Right lobe of liver (tissue), 6 donors: ENCODE measurements at places on chromosomes 7 and 10. TPM values are rescaled to one million over a fixed set of nuclear protein-coding genes. Genes with fewer than 3 reads are reported as not detected.

ACSL5 gene
- total RNA-seq: 77.2 TPM

KIAA1549 gene
- total RNA-seq: 1.9 TPM

THSD7A gene
- 1.6 TPM for total RNA-seq

LRRD1 gene
- total RNA-seq: not detected

CCL24 gene
- not detected for total RNA-seq

ERV3-1 gene
- total RNA-seq: 5.3 TPM

MCM10 gene
- 0.05 TPM for total RNA-seq

OPN1SW gene
- total RNA-seq: not detected

RBP3 gene
- not detected for total RNA-seq

OPALIN gene
- not detected for total RNA-seq

SMO gene
- total RNA-seq: 10.9 TPM

PILRA gene
- total RNA-seq: 7.1 TPM

KLF14 gene
- total RNA-seq: not detected

MLXIPL gene
- 461 TPM for total RNA-seq

BAIAP2L1 gene
- 29.5 TPM for total RNA-seq

GSTO2 gene
- total RNA-seq: 2.7 TPM

CYTH3 gene
- total RNA-seq: 6.4 TPM

TMEM248 gene
- total RNA-seq: 66.3 TPM

SHTN1 gene
- total RNA-seq: 28.5 TPM

MARVELD1 gene
- 2.4 TPM for total RNA-seq

RBAK gene
- 4.9 TPM for total RNA-seq

HOXA5 gene
- 0.53 TPM for total RNA-seq

LBX1 gene
- total RNA-seq: not detected
